ENCODE measurements at places on chromosomes 4 and X. TPM values are rescaled to one million over a fixed set of nuclear protein-coding genes. Genes with fewer than 3 reads are reported as not detected.

DNA sequence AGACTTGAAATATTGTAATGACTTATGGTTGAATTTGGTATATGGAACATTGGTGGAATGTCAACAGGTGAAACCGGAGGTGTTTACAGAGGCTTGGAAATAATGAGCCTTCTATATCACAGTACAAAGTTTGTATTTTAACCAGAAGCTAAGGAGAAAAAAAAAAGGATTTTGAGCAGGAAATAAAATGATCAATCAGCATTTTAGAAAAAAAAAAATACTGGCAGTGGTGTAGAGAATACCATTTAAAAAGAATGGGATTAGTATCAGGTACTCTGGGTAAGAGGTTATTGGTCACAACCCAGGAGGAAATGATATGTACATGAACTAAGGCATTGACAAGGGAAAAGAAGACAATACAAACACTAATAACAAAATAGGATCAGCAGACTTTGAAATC is 587.1 kb upstream of the HTR2C start:
- H3K4me1 ChIP-seq: no peaks in the 10 kb centered on the region
- no peaks in the 10 kb centered on the region for H3K27me3 ChIP-seq
- no peaks in the 10 kb centered on the region for H3K36me3 ChIP-seq
- no peak overlapping the region for H3K4me3 ChIP-seq
- no peak overlapping the region for H3K27ac ChIP-seq

GRCh38 chr4:159017323-159018026 is 85.4 kb upstream of the RAPGEF2 start:
- H3K4me3 ChIP-seq: no peak overlapping the region
- H3K27me3 ChIP-seq: no peaks in the 10 kb centered on the region
- no peak overlapping the region for H3K27ac ChIP-seq
- H3K36me3 ChIP-seq: no peaks in the 10 kb centered on the region
- peaks cover 4% of the 10 kb centered on the region for H3K4me1 ChIP-seq

Gene EGFL6
- 0.19 TPM for total RNA-seq

DNA sequence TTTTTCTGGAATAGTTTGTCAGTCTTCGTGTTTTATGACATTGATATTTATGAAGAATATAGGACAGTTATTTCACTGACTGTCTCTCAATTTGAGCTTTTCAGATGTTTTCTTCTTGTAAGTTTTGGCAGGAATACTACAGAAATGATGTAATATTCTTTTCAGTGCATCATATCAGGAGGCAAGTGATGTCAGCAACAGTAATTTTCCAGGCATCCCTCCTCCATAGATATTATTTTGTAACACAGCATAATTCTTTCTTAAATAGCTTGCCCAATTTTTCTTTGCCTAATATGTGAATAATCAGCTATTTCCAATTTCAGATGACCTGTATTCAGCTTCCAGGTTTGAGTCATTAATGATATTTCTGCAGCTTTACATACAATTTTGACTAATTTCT is 211.1 kb downstream of the ADGRL3 start:
- H3K27ac ChIP-seq: no peak overlapping the region
- no peak overlapping the region for H3K4me3 ChIP-seq
- DNase-seq: no peak
- no peaks in the 10 kb centered on the region for H3K27me3 ChIP-seq
- H3K4me1 ChIP-seq: no peaks in the 10 kb centered on the region

Gene MAP9
- 3.5 TPM for total RNA-seq

Gene CXCL5
- 1.6 TPM for total RNA-seq

DNA sequence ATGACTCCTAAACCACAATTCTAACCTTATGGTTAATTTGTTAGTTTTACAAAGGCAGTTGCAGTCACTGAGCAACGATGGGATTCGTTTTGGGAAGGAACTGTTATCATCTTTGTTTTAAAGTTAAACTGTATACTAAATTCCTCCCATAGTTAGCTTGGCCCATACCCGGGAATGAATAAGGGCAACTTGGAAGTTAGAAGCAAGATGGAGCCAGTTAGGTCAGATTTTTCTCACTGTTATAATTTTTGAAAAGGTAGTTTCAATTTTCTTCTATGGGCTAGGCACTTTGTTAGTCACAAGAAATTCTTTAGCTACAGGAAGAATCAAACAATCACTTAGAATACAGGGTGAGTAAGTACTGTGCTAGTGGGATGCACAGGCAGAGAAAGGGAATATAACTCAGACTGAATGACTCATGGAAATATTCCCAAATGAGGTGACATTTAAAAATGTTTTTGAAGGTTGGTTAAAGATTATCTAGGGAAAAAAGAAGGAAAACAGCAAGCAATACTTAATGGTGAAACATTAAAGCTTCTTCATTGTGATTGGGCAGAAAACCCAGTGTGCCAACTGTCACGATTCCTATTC is 153.6 kb downstream of the MAGEB17 start:
- DNase-seq: no peak
- no peak overlapping the region for H3K4me3 ChIP-seq
- H3K27ac ChIP-seq: no peak overlapping the region
- H3K4me1 ChIP-seq: no peaks in the 10 kb centered on the region
- no peaks in the 10 kb centered on the region for H3K36me3 ChIP-seq

Gene ABHD18
- total RNA-seq: 12.9 TPM

All from spleen (tissue), 13 donors.